ENCODE measurements at places on chromosomes 13 and 19.
A peak's percentile ranks its signal among the peaks of the same experiment; 100 is the strongest.

DNA sequence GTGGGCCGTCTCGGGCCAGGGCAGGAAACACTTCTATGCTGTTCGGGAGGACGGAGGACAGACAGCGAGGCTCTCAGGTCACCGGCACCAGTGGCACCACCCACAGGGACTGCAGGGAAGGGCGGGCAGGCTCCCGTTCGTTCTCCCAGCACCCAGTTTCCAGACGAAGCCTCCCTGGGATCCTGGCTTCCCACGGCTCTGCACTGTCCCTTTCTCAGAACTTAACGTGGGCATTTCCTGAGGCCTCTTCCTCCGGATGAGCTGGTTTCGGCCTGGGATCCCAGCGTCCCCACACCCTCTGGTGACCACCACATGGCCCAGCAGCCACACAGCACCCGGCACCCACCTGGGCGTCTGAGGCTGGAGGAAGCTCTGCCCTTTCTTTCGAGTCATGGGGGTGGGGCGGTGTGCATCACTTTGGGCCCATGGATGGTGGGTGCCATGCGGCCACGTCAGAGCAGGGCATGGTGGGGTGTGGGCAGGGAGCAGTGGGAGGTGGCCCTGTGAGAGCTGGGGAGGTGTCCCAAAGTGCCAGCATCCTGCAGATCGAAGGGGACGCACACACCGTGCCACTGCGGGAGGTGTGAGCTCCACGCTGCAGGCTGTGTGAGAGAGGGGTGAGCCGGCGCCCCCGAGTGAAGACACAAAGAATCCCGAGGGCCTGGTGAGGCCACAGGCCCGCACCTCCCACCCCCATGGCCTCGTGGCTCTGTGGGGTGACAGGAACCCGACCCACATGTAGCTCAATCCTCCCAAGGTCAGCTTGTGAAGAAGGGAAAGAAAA lies 38.7 kb upstream of the GRTP1 start:
- no peak for DNase-seq

GRCh38 chr19:7251494-7251893 lies 42.7 kb downstream of the INSR start:
- no peak for DNase-seq

DNA sequence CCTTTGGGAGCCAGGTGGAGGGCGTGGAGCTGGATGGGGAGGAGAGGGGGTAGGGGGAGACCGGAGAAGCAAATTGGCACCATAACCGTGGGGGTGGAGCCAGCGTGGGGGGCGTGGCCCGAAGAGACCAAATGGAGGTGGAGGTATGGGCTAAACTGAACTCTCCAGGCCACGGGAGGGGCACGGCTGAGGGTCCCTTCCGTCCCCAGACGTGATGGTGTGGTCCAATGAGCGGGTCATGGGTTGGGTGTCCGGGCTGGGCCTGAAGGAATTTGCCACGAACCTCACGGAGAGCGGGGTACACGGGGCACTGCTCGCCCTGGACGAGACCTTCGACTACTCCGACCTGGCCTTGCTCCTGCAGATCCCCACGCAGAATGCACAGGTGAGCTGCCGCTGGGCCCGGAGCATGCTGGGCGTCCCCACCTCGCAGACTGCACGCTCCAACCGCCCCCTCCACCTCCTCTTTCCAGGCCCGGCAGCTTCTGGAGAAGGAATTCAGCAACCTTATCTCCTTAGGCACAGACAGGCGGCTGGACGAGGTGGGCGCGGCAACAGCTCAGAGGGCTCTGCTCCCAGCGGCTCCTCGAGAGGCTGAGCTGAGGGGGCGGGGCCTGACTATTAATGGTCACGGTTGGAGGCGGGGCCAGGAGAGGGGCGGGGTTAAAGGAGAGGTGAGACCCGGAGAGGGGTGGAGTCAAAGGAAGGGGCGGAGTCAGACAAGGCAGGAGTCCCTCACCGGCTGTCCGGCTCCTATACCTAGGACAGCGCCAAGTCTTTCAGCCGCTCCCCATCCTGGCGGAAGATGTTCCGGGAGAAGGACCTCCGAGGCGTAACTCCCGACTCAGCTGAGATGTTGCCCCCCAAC lies 6.2 kb downstream of the HRC start:
- peak; percentile 80 for DNase-seq

- no peak for DNase-seq
Measured at GRCh38 chr13:74409551-74409950, 275.3 kb upstream of the KLF12 start.
